Smooth muscle cell of the umbilical artery (primary cell): ENCODE measurements at places on chromosomes 1 and 21. TPM values are rescaled to one million over a fixed set of nuclear protein-coding genes. Genes with fewer than 3 reads are reported as not detected.

The ZNF687 gene
- 9.2 and 13.1 TPM in 2 replicates for total RNA-seq

The CACNA1S gene
- total RNA-seq = not detected in 2 replicates

The VHLL gene
- total RNA-seq = 0.28 TPM in 1 of 2 replicates, not detected in the other

The TNFRSF1B gene
- 3.0 and 10.6 TPM in 2 replicates for total RNA-seq

The WNT9A gene
- 0.30 and 0.51 TPM in 2 replicates for total RNA-seq

The AIRE gene
- under 0.01 and 0.05 TPM in 2 replicates for total RNA-seq

The SYT11 gene
- 46.9 and 65.6 TPM in 2 replicates for total RNA-seq

The TMCO1 gene
- total RNA-seq = 67.2 and 97.7 TPM in 2 replicates
